ENCODE measurements at places on chromosomes 1 and 21.

DNA sequence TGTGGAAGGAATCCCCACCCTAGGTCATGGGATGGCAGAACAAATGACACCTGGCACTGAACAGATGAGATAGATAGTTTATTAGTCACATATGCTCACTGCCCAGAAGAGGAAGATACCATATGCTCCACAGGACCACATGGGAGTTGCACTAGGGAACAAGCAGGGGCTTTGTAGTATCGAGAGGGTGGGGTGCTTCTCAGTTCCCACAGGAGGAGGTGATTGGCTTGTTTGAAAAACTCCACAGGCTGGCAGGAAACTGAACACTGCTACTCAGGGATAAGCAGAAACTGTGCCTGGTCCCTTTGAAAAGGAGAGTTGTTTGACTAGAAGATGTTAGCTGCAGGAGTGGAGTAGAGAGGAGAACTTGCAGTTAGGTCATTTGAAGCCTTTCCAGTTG, 31.9 kb upstream of the RXRG start:
- DNase-seq, result no peak

DNA sequence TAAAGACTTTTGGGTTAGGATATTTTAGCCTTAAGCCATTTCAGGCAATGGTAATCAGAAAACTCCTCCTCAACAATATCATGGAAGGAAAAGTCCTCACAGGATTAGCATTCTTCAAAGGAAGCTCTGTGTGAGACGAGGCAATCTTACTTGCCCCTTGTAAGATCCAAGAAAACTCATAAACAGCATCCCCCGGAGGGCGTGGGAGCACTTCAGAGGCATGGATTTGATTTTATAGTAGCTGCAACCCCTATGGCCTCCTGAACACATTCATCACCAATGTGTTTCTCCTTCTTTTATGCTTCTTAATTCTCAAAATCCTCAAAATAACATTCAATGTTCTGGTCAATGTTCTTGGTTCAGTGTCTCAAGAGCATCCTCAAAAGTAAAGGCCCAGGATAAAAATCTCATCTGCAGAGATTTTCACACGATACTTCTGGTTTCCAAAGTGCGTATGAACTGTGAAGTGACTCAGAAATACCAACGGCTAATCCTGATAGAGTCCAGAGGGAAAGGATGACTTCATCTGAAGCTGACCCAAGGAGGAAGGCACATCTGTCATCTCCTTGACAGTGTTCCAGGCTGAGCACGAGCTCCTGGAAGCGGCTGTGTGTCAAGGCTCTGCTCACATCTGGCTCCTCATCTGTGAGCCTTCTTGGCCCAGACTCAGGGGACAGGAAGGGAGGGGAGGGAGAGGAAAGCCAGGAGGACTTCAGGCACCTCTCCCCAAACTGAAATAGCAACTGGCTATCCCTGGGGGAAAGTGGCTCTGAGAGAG, 49.3 kb upstream of the PSEN2 start:
- no peak for DNase-seq

GRCh38 chr1:211876851-211877590, 46.5 kb upstream of the LPGAT1 start:
- DNase-seq, result no peak

DNA sequence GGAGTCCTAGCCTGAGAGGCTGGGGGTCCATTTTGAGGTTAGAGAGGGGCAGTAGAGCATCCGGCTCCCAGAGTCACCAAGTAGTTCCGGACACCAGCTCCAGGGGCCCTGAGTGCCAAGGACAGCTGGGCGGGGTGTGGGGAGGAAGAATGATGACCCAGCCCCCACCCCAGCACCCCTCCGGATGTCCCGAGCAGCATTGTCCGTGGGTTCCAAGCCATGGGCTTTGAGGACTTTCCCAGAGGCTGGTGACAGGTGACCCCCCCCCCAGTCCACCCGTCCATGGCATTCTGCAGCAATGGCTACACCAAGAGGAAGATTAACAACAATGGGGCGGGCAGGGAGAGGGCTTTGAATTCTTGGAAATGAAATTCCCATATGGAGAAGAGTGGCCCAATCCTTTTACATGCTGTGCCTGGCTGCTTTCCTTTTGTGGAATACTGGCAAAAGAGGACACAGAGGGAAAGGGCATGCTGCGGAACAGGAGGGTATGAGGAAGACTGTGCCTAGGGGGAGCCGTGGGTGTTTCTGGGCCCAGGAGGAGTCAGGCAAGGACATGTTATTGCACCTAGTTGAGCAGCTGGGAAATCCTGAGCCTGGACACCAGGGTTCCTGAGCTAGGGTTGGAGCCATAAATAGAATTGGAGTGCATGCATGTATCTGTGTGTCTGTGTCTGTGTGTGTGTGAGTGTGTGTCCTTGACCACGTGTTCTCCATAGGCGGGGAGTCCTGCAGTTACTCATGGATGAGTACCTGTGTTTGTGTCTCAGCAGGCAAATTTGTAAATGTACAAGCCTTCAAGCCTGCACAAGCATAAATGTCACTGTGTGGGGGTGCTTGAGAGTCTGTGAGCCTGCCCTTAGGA, 956 bp downstream of the ATP1A2 start:
- DNase-seq, result no peak

DNA sequence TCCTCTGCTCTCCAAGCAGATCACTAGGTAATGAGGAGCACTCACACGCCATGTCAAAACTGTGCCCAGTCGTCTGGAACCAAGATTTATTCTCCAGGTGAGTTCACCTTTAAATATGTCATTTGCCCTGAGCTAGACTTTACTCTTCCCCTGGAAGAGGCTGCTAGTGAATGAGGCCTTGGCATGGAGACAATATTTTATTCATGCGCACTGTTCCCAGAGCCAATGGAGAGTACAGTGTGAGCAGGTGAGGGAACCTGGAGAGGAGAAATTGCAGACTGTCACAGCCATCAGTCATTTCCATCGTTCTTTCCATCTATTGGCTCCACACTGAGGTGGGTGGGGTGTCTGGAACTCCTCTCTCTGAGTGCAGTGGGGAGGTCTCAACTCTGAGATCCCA, 333.6 kb downstream of the KCNH1 start:
- DNase-seq, result no peak
